ENCODE measurements at places on chromosomes 1 and 21.

- no peak for DNase-seq
These were observed 16.2 kb upstream of the MARK1 start for GRCh38 chr1:220511785-220512184.

- DNase-seq = no peak
These were observed 24.2 kb downstream of the ERG start for GRCh38 chr21:38474124-38474523.

DNA sequence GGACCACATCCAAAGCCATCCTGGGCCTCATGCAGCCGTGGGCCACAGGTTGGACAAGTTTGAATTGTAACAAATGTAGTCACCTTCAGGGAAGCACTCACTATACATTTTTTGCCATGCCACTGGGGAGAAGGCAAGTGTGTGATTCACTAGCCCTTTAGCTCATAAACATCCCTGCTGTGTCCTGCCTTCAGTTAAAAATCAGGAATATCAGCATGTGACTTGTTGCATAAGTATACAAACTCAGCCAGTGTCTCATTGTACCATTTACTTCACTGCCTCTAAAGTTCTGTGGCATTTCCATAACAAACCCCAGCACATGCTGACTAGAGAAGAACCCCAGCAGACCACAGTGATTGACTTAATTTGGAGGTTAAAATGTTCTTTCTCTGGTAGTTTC lies 142.0 kb upstream of the C1orf105 start:
- DNase-seq = no peak

DNA sequence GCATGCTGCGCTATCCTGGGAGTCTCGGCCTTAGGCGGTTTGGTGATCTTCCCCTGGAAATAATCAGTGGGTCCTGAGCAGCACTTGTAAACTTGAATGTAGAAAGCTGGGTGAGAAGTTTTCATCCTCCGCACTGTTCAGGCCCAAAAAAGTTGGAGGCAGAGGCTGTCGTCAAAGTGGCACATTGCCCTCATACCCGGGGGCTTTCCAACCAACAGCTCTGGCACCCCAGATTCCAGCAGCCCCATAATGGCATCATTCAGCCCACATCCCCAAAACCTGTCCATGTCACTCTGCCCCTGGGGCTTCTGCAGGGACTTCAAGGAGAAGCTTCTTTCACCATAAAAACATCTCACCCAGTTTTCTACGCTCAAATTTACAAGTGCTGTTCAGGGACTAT lies 59.3 kb downstream of the TOR1AIP2 start:
- no peak for DNase-seq

Measured in activated CD8-positive, alpha-beta T cell treated with anti-CD3 and anti-CD28 coated beads, Interleukin-2, amount 10 ng/mL, durations not matched to agents 7 days and 5 days (primary cell).